Neural crest cell (in vitro differentiated cells): ENCODE measurements at places on chromosomes 3 and 15.
A peak's percentile ranks its signal among the peaks of the same experiment; 100 is the strongest.

- no peak for DNase-seq
Observed at GRCh38 chr15:66560856-66561525, 4.8 kb downstream of the LCTL start.

DNA sequence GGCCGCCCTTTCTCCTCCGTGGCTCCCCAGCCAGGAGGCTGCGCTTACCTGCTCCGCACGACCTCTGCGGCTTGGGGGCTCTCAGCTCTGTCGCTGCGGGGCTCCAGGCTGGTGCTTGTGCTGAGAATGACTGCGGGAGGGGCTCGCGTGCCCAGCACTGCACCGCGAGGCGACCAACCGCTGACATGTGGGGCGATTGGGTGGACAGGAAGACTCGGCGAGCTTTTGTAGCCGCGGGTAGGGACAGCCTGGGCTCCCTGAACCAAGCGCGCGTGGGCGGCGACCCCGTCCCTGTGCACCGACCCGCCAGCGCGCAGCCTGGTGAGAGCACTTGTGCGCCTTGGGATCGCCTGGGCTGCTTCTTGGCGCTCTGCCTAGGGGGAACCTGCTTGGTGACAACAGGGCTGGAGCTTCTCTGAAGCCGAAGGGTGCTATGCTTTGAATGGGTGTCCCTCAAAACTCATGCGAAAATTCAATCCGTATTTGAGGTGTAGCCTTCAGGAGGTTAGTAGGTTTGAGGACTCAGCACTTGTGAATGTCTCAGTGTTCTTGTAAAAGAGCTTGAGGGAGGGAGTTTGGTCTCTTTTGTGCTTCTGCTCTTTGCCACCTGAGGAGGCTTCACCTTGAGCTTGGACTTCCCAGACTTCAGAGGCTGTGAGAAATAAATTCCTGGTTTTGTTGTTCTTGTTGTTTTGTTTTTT lies 50.4 kb downstream of the IL12A start:
- peak; percentile 30 for DNase-seq

- DNase-seq, result no peak
Observed at GRCh38 chr3:46946856-46947545, 29.5 kb downstream of the CCDC12 start.

GRCh38 chr15:79629687-79630086 lies 197.6 kb downstream of the MINAR1 start:
- no peak for DNase-seq

- no peak for DNase-seq
Observed at GRCh38 chr3:196159526-196159925, 51.7 kb downstream of the ZDHHC19 start.

DNA sequence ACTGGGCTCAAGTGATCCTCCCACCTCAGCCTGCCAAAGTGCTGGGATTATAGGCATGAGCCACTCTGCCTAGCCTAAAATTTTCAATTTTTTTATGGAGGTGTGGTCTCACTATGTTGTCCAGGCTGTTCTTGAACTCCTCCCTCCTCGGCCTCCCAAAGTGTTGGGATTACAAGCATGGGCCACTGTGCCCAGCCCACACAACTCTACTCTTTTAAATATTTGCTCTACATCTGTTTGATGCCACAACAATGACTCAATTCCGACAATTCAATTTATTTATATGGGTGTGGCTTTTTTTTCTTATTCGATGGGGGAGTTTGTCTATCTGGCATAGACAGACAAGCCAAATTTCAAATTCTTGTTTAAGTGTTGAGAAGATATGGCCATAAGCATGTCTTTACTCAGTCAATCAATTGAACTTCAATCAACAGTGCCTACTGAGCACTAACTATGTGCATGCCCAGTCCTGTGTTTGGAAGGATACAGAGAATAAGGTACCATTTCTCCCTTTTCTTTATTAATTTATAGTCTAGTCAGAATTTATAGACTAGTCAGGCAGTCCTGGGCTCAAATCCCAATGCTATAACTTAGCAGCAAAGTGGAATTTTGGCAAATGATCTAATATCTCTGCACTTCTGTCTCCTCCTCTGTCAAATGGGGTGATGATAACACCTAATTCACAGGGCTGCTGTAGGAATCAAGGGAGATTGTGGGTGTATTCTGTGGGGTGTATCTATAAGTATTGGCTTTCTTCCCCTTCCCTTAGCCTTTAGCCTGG lies 54.6 kb upstream of the PIAS1 start:
- DNase-seq, result no peak

DNA sequence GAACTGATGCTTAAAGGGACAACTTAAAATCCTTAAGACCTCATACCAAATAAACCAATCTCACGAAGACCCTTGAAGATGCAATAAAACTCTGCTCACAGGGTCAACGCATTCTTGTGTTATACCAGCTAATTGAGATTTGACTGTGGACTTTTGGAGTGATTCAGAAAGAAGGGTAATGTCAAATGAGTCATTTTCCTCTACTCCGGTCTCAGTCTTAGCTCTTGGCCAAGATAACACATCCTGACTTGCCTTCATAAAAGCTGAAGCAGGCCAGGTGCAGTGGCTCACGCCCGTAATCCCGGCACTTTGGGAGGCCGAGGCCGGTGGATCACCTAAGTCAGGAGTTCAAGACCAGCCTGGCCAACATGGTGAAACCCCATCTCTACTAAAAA lies 3.8 kb downstream of the PKM start:
- no peak for DNase-seq
